Esophagus mucosa (tissue), 1 donor: ENCODE measurements at places on chromosomes 13 and 19. TPM values are rescaled to one million over a fixed set of nuclear protein-coding genes. Genes with fewer than 3 reads are reported as not detected.

DNA sequence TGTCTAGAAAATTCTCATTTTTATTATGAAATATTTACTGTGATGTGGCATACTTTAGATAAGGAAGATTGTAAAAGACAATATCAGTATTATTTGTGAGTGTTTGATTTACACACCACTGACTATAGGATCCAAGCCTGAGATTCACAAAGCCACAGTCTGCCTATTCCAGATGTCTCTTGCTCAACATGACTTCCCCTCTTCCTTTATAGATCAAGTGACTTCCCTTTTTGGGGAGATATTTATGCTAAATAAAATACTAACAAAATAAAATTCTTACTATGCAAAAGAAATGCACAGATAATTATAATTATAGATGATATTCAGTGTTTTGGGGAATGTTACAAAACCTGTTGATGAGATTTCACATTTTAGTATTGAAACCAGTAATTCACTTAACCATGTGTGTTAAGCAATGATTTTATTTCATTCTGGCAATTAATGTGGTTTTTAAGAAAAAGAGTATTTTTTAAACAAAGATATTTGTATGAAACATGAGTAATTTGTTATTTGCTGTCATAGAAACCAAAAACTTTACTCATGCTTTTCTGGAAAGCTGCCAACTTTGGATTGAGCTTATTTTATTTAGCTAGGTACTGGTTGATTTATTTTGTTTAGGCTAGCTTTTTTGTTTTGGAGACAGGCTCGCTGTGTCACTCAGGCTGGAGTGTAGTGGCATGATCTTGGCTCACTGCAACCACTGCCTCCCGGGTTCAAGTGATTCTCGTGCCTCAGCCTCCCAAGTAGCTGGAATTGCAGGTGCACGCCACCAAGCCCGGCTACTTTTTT is 13.7 kb upstream of the GPR183 start:
- ATAC-seq, result no peak

DNA sequence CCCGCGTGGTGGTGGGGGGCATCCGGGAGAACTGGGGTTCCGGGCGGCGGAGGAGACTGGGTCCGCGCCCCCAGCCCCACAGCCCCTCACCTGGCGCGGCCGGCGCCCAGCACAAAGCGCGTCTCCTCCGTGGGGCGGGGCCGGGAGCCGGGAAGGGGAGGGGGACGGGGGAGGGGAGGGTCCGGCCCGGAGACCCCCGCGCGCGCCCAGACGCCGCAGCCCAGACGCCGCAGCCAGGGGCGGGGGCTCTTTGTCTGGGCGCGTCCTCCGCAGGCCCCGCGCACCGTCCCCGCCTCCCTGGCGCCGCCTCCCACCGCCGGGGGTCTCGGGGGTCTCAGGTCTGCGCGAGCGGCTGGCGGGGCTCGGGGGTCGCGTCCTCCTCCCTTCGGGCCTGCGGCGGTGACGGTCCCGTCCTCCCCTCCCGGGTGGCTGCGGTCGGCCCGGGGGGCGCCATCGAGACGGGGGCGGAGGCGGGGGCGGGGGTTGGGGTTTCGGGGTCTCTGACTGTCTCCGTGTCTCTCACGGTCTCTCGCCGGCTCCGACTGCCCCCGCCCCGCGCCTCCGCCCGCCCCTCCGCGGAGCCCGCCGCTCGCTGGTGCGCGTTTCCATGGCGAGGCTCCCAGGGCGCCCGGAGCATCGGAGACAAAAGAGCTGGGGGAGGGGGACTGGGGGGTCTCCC is at the start of gene PLPPR3:
Gene PLPPR3, minus strand, starts transcription at position 131 of the 679 bp plus-strand sequence. CDS start 396 bp downstream, outside the sequence.
- no peak for ATAC-seq

The CD79A gene
- total RNA-seq, result 2.6 TPM

DNA sequence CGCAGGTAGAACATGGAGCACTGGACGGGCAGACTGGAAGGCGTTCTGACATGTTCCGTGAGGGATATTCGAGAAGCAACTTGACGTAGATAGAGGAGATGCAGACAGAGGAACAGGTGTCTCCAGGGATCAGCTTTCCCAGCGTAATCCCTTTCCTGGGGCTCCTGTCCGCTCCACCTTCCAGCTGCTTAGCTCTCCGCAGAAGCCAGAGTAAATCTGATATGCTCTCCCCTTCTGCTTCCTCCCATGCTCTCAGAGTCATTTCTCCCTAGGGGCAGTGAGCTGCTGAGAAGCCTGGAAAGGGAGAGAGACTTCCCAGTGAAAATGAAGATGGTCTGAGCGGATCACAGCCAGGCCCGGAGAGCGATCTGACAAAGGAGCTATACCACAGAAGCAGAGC is 23.0 kb upstream of the OLFM4 start:
- no peak for ATAC-seq

DNA sequence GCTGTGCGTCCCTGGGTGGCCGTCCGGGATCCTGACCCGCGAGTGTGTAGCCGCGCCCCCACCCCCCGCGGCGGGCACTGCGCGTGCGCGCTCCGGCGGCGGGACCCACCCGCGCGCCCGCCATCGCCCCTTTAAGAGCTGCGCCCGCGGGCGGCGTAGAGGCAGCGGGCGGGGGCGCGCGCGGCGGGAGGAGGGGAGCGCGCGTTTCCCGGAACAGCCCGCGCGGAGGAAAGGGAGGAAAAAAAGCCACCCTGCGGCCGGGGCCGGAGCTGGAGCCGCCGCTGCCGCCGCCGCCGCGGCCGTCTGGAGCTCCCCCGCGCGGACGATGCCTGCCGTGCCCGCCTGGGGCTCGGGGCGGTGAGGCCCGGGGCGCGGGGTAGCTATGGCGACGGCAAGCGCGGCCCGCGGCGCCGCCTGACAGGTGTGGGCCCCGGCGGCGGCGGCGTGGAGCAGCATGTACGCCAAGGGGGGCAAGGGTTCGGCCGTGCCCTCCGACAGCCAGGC is at the start of gene SSBP4:
Gene SSBP4, plus strand, starts transcription at position 204 of the 504 bp plus-strand sequence. Its CDS starts 251 bp downstream, at position 455.
- peak; percentile 24 for ATAC-seq
